Femur (tissue), 1 donor: ENCODE measurements at places on chromosomes 1 and 21.

GRCh38 chr1:226629896-226630550 lies 81.5 kb downstream of the STUM start:
- DNase-seq: peak; percentile 14

- DNase-seq: no peak
Observed at GRCh38 chr1:33237579-33237978, 18.7 kb upstream of the ZNF362 start.

DNA sequence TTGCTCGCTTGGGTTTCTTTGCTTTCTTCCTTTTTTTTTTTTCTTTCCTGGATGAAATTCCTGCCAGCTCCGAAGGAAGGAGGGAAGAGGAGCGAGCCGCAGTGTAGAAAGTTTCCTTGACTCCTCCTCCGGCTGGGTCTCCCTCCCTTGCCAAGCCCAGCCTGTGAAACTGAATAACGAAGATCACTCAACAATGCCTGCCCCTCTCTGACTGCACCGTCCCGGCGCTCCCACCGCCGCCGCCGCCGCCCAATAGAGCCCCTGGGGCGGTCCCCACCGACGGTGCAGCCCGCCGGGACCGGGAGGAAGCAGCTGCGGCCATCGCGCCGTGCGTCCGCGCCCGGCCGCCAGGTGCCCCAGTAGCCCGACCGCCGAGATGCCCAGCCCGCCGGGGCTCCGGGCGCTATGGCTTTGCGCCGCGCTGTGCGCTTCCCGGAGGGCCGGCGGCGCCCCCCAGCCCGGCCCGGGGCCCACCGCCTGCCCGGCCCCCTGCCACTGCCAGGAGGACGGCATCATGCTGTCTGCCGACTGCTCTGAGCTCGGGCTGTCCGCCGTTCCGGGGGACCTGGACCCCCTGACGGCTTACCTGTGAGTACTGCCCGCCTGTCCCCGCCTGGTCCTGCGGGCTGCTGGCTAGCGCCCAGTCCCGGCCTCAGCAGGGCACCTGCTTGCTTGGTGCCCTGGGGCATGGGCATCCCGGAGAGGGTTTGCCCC lies at the start of gene LGR6:
Gene LGR6 (plus strand): TSS at position 186 of the 714 bp plus-strand sequence. CDS start 191 bp downstream, at position 377.
- no peak for DNase-seq

- peak; percentile 24 for DNase-seq
Observed at GRCh38 chr21:44360159-44360558, 6.7 kb downstream of the TRPM2 start.

- DNase-seq: no peak
Observed at GRCh38 chr1:192581131-192581927, 5.8 kb downstream of the RGS1 start.

GRCh38 chr1:6163191-6163972 lies 16.7 kb downstream of the CHD5 start:
- no peak for DNase-seq

- DNase-seq: no peak
Observed at GRCh38 chr1:33735624-33736023, 128.3 kb upstream of the HMGB4 start.

DNA sequence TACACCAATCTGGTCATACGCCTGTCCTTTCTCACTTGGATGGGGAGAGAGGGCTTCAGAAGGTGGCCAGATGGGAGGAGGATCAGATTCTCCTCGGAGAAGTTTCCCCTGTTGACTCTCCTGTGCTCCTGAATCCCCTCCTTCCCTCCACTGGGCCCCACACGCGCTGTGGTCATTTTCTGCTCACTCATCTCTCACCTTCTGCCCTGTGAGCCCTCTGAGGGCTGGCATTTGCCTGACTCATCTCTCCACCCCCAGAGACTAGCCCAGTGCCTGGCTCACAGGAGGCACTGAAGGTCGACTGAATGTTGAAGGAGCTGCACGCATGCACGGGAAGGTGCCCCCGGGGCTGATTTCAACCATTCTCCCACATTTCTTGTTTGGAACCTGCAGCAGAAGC lies 14.2 kb downstream of the ABCA4 start:
- no peak for DNase-seq

GRCh38 chr1:22868331-22868730 lies 104.3 kb downstream of the LACTBL1 start:
- no peak for DNase-seq

DNA sequence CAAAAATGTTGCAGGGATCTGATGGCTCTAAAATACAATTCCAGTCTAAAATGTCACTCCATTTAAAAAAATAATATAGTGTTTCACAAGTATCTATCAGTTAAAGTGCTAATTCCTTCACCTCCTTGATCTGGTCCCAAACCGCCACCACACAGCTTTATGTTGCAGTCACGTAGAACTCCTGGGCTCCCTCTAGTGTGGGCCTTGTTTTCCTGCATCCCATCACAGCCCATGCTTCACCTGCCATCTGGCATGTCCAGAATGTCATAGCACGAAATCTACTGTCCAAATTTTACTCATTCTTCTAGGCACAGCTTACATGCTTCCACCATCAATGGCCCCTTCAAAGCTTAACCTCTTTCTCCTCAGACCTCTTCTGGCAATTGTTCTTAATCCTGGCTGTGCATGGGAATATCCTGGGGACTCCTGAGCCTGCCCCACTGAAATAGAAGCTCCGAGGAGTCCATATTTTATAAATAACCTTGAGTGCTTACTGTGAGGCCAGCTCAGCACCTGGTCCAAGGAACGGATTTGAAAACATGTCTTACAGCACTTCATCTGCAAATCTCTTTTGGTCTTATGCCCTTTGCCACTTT lies 15.5 kb downstream of the FYB2 start:
- DNase-seq: no peak

DNA sequence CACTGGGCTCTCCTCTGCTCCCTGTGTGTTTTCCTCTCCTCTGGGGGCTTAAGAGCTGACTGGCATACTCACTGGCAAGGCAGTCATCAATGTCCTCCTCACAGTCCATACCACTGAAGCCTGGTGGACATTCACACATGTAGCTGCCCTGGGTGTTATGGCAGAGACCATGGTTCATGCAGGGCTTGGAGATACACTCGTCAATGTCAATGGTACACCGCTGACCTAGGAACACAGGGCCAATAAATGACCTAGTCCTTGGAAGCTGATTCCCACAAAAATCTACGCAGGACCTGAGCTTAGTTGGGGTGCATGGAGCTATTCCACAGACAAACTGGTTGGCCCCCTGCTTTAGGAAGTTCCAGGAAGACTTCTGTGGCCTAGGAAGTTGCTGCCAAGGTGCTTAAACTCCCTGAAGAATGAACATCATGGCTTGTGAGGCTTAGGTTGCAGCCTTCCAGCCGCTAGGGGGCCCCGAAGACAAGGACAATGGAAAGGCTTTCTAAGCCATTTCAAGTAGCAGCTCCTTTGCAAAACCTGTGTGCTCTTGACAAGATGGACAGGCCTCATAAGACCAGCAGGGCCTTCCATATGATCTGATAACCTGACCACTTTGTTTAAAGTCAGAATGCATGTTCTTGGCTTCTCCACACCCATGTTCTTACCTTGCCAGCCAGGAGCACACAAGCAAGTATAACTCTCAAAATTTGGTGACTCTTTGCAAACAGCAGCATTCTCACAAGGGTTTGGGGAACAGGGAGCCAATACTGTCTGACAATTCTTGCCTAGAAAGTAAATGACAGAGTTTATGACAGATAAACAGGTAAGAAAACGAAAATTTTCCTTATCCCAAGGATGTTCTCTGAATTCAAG lies 52.3 kb upstream of the ADAM30 start:
- DNase-seq: peak; percentile 84

DNA sequence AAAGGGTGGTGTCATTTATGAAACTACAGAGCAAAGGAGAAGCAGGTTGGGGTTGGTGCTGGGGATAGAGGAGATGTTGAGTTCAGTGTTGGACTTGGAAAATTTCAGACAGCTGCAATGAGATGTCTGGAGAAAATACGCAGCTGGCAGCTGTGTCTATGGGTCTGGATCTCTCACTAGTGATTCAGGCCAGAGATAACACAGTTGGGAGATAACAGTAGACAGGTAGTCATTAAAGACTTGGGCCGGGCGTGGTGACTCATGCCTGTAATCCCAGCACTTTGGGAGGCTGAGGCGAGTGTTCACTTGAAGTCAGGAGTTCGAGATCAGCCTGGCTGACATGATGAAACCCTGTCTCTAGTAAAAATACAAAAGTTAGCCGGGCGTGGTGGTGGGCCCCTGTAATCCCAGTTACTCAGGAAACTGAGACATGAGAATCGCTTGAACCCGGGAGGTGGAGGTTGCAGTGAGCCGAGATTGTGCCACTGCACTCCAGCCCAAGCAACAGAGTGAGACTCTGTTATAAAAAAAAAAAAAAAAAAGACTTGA lies 2.5 kb upstream of the TFAP2E start:
- no peak for DNase-seq
